ENCODE measurements at places on chromosomes 2 and 18.

- no peak for DNase-seq
Measured at GRCh38 chr2:20532634-20533437, 86.0 kb downstream of the RHOB start.

DNA sequence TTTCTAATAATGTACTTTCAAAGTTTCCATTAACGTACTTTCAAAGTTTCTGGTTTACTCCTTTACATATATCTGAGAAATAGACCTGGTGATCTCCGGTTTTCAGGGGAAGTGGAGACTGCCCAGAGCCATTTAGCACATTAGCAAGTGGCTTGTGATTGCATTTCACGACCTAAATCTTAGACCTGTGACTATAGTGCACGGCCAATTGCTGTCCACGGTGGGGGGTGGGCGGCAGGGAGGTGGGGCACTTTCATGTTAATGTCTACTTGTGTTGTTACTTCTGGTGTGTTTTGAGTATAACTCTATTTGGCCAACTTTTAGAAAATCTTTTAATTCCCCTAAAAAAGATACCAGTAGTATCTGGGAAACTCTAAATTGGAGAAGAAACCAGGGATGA lies 11.3 kb downstream of the GATA6 start:
- no peak for DNase-seq

DNA sequence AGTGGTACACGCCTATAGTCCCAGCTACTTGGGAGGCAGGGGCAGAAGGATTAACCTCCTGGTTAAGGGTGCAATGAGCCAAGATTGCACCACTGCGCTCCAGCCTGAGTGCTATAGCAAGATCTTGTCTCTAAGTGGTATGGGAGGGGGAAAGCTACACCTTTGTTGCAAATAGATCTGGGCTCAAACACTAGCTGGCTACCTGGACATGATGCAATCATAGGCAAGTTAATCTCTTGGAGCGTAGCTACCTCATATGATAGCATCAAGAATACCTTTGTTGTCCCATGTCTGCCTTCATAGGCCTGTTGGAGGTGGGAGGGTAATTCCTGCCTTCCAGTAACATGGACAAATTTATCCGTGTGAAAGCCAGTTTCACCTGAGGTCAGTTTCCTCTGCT lies 15.7 kb downstream of the KLHL29 start:
- DNase-seq, result no peak

DNA sequence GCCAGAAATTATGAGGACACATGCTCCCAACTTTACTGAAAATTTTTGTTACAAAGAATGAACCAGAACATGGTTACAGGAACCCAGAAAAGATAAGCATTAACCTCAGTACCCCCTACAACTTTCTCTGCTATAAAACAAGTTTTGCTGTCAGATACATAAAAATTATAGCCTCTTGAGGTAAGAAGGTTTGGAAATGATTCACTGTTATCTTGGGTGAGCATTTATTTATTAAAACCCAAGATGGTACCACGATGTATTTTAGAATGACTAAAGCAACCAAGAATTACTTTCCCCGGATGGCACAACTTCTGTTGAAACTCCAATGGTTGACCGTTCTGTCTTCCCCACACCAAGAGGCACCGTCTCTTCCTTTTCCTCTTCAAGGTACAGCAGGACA lies 72.9 kb downstream of the RBMS1 start:
- DNase-seq, result no peak

GRCh38 chr2:232581725-232582124 lies 31.2 kb downstream of the EIF4E2 start:
- no peak for DNase-seq

GRCh38 chr2:7119132-7119835 lies 202.1 kb downstream of the RNF144A start:
- DNase-seq, result peak; percentile 64

GRCh38 chr2:112812318-112813267 lies 24.0 kb downstream of the IL1B start:
- peak; percentile 93 for DNase-seq

- no peak for DNase-seq
Measured at GRCh38 chr18:78794071-78794430, 185.6 kb upstream of the SALL3 start.

- peak; percentile 33 for DNase-seq
Measured at GRCh38 chr18:47283476-47283875, 32.0 kb upstream of the SKOR2 start.

- no peak for DNase-seq
Measured at GRCh38 chr2:55355451-55355850, 64.2 kb downstream of the CCDC88A start.

- DNase-seq, result peak; percentile 5
Measured at GRCh38 chr2:112153179-112153490, 14.9 kb downstream of the FBLN7 start.

DNA sequence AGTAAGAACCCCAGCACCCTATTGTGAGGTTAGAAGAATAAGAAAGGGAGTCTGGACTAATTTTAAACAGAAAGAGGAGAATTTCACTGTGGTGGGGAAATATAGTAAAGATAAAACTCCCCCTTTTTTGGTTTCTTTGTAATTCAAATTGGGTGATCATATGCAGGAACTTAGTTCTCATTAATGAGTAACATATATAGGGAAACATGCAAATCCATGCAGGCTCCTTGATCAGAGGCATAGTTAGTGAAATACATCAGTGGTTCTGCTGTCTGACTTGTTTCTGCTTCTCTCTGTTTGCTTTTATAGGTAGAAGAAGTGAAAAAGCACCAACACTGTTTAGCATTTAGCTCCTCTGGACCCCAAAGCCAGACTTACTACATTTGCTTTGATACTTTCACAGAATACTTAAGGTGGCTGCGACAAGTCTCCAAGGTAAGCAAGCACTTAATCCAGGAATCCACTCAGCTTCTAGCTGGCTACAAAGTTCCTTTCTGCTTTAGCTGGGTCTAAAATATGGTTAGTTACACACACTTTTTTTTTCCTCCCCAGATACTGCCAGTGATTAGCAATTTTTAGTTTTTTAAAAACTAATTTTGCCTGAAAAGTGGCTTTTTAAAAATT lies 123.2 kb downstream of the PHLPP1 start:
- no peak for DNase-seq

- no peak for DNase-seq
Measured at GRCh38 chr2:200425026-200425821, 84.6 kb downstream of the KCTD18 start.

- DNase-seq, result no peak
Measured at GRCh38 chr2:148754864-148755263, 110.3 kb downstream of the EPC2 start.

- DNase-seq, result no peak
Measured at GRCh38 chr2:49664827-49665226, 510.5 kb upstream of the FSHR start.

DNA sequence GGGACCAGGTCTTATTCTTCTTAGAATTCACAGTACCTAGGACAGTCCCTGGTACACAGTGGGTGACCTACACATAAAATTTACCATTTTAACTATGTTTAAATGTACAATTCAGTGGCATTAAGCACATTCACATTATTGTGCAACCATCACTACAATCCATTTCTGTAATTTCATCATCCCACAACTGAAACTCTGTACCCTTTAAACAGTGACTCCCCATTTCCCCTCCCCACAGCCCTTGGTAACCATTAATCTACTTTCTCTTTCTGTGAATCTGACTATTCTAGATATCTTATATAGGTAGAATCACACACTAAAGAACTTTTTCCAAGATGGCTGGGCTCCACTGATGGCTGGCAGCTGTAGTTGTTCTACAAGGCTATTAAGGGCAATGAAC lies 41.6 kb downstream of the GFPT1 start:
- no peak for DNase-seq

DNA sequence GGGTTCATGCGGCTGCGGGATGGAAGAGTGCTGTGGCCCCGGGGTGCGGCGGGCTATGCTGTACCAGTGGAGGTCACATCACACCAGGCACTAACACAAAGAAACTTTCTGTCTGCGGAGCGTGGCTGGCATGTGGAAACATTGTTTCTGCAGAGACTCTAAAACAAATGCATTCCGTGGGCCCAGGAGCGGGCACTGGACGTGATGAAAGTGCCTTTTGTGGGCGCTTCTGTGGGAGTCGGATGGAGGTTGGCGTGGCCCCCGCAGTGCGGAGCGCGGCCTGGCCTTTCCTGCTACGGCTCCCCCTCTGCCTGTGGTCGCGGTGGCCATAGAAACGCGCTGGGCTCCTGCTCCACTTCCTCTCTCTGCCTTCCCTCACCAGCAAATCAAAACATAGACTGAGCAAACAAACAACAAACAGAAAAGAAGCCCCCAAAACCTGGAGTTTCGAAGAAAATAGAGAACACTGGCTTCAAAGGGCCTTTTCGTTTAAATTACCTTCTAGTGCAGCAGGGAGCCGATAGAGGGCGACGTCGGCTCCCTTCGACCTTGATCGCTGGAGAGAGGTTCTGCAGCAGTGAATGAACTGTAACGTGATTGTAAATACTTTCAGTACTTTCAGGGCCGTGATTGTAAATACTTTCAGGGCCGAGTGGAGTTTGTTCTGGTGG lies 51.4 kb downstream of the KIF5C start:
- DNase-seq, result peak; percentile 17

DNA sequence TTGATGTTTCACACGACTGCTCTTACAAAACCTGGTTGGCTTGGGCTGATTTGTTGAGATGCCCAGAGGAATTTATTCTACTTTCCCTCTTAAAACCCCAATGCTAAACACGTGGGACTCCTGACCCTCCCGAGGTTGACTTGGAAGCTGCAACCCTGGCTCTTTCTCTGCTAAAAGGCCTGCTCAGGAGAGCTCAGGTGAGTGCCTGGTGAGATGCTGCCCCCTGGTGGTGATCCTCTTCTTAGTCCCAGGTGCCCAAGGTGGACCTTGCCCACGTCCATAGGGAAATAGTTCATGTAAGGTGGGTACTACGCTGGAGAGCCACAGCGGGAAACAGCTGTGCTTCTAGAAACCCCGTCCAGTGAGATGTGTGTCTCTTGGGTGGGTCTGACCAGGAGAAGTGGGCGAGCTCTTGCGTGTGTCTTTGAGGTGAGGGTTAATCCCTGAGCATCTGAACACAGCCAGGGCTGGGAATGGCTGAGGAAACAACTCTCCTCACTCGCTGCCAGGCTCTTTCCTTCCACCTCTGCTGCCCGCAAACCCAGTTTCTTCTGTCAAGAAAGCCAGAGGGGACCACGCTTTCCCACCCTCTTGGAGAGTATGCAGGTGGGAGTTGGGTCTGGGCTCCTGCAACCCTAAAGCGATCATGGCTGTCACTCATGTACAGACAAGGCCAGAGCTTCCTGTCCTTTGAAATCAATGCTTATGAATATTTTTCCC lies 25.5 kb upstream of the PXDN start:
- DNase-seq, result peak; percentile 56

- DNase-seq, result no peak
Measured at GRCh38 chr2:17163638-17164037, 354.6 kb downstream of the RAD51AP2 start.

- DNase-seq, result peak; percentile 94
Measured at GRCh38 chr2:219642465-219643083, 15.1 kb downstream of the SLC4A3 start.

GRCh38 chr2:105627534-105627933 lies 117.2 kb upstream of the NCK2 start:
- no peak for DNase-seq

DNA sequence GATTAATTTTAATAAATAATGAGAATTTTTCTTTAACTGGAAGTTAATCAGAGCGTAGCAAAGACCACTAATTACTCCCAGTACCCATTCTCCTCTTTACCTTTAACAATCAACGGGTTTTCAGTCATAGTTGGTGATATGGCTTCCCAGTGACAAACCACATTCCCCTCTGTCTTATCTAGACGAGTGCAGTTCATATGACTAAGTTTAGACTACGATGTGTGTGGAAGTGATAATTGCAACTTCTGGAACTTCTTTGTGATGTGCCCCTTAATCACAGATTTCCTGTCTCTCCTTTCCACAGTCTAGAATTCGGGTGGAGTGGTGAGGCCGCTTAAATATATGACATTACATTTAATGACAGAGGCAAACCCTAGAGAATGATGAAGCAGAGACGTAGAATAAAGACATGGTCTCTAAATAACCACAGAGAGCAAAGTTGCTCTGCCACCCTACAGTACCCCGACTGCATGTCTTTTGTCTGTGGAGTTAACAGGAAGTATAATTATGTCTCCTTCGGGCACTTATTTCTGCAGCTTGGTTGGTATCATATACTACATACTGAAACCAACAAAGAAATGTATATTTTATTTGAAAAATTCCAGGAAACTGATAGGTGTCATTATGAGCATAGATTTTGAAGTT lies 693.3 kb upstream of the CDH7 start:
- DNase-seq, result no peak

- peak; percentile 2 for DNase-seq
Measured at GRCh38 chr2:99106913-99107312, 34.6 kb upstream of the C2orf15 start.

GRCh38 chr2:157849591-157849990 lies 26.5 kb downstream of the ACVR1 start:
- no peak for DNase-seq

DNA sequence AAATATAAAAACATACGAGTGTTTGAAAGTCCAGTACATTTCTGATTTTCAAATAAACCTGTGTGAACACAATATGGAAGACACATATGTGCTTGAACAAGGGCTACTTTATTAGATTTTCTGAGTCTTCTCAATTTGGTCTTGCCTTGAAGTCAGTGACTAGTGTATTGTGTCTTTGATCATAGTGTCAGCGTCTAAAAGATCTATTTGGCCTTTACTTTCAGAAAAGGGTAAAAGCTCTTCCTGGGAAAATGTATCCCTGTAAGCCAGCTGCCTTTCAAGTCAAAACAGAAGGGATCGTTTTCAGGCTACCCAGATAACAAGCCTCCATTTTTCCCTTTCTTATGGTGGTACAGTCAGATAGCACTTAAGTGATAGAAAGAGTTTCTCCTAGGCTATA lies 471.9 kb downstream of the CMPK2 start:
- DNase-seq, result no peak

GRCh38 chr2:109059474-109060165 lies 69.4 kb upstream of the SH3RF3 start:
- no peak for DNase-seq

GRCh38 chr2:156057647-156058046 lies 274.9 kb downstream of the NR4A2 start:
- DNase-seq, result no peak

All from fibroblast of skin of right biceps (primary cell).